Stimulated activated CD8-positive, alpha-beta memory T cell treated with anti-CD3 and anti-CD28 coated beads, Interleukin-12 subunit alpha, Interleukin-12 subunit beta, amount 100 ng/mL, for 4 hours (primary cell): ENCODE measurements at places on chromosomes 7 and 10.

DNA sequence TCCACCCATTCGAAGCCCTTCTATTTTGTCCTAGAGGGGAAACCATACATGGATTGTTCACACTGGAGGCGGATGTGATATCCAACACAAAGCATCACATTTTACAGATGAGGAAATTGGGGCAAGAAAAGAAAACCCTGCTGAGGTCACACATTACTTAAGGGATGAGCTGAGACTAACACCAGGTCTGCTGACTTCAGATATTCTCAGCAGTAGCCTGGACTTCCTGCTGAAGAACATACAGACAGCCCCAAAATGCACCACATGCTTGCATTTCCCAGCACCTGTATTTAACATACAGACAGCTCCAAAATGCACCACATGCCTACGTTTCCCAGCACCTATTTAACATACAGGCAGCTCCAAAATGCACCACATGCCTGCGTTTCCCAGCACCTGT lies 11.2 kb downstream of the GIMAP5 start:
- DNase-seq: no peak

- DNase-seq: no peak
These were observed 94.7 kb upstream of the ZMIZ1 start for GRCh38 chr10:78973901-78974616.

- no peak for DNase-seq
These were observed 73.2 kb upstream of the CHST15 start for GRCh38 chr10:124166431-124167125.

GRCh38 chr7:136956232-136956631 lies 87.8 kb downstream of the CHRM2 start:
- DNase-seq: no peak
